ENCODE measurements at places on chromosomes 7 and 10. TPM values are rescaled to one million over a fixed set of nuclear protein-coding genes. Genes with fewer than 3 reads are reported as not detected.

ARHGAP22 gene
- total RNA-seq: not detected

NAT16 gene
- total RNA-seq: not detected

INTS15 gene
- 26.8 TPM for total RNA-seq

NUTM2A gene
- total RNA-seq: 0.54 TPM

RPS24 gene
- total RNA-seq: 2,067 TPM

DNA sequence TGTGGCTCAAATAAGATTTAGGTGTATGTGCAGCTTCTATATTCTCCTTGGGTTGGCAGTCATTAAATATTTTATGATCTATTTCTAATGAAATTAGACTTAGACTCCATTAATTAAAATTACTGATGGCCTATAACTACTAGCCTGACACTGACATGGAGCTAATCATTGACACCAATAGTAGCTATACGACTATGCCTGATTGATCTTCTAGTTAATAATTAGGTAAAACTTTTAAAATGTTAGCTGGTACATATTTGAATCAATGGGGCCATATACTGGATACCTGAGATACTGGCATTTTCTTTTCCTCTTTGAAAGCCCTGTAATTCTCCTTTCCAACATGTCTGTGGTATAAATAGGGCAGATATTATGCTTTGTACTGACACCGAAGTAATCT lies 14.4 kb downstream of the WEE2 start:
- no peak overlapping the region for H3K4me3 ChIP-seq
- no peaks in the 10 kb centered on the region for H3K4me1 ChIP-seq
- no peaks in the 10 kb centered on the region for H3K27me3 ChIP-seq
- DNase-seq: no peak
- H3K27ac ChIP-seq: no peak overlapping the region
- H3K36me3 ChIP-seq: no peaks in the 10 kb centered on the region

GRCh38 chr10:119546009-119546408 lies 3.5 kb upstream of the RGS10 start:
- peaks cover 4% of the 10 kb centered on the region for H3K36me3 ChIP-seq
- H3K27me3 ChIP-seq: peaks cover 1% of the 10 kb centered on the region
- H3K27ac ChIP-seq: no peak overlapping the region
- no peak overlapping the region for H3K4me3 ChIP-seq
- H3K4me1 ChIP-seq: peaks cover 13% of the 10 kb centered on the region

DNA sequence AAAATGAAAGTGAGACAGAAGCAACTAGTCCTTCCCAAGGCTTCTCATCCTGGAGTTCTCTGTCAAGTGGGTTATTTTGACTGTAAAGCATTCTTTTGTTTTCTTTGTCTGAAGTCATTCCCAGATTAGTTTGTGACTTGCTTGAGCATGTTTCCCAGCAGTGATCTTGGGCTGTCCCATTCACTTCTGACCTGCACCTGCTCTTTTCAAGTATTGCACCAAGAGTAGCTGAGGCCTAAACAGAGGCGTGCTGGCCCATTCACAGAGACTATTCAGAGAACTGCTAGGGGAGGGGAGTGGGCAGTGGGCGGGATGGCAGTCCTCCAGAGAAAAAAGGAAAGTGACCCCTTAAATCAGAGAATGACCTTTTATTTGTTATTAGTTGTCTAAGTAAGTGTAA lies 61.3 kb downstream of the CACNA2D1 start:
- H3K36me3 ChIP-seq: no peaks in the 10 kb centered on the region
- no peak for DNase-seq
- no peaks in the 10 kb centered on the region for H3K27me3 ChIP-seq
- no peaks in the 10 kb centered on the region for H3K4me1 ChIP-seq
- H3K27ac ChIP-seq: no peak overlapping the region
- no peak overlapping the region for H3K4me3 ChIP-seq

DNA sequence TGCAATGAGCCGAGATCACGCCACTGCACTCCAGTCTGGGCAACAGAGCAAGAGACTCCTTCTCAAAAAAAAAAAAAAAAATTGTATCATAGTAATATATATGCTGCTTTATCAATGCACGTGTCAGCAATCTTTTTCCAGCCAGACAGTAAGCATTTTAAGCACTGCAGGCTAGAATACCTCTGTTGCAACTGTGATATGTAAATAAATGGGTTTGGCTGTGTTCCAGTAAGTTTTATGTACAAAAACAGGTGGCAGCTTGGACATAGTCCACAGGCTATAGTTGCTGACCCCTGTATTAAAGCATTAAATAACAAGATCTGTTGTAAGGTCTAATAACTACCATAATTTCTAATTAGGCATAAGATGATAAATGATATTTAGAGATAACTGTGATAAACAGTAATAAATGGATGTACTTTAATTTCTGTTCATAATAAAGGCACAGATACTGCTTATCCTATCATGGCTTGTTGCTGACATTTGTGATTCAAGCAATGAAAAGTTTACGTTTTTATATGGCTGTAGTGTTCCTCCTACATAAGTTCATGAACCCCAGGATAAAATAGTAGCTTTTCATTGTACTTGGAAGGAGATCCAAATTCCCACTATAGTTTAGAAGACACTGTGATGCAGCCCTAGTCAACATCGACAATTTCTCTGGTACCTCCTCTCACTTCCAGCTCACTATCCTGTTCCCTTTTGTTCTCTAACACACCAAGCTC lies 161.4 kb downstream of the ELMO1 start:
- no peak overlapping the region for H3K27ac ChIP-seq
- no peaks in the 10 kb centered on the region for H3K27me3 ChIP-seq
- H3K36me3 ChIP-seq: peaks cover 3% of the 10 kb centered on the region
- no peak for DNase-seq
- H3K4me3 ChIP-seq: no peak overlapping the region
- H3K4me1 ChIP-seq: peaks cover 30% of the 10 kb centered on the region

GRCh38 chr7:128112781-128113221 lies 81.6 kb upstream of the LRRC4 start:
- no peak overlapping the region for H3K4me3 ChIP-seq
- H3K27ac ChIP-seq: no peak overlapping the region
- H3K4me1 ChIP-seq: peaks cover 46% of the 10 kb centered on the region
- no peaks in the 10 kb centered on the region for H3K27me3 ChIP-seq
- no peaks in the 10 kb centered on the region for H3K36me3 ChIP-seq

- no peaks in the 10 kb centered on the region for H3K4me1 ChIP-seq
- peaks cover 5% of the 10 kb centered on the region for H3K27me3 ChIP-seq
- no peaks in the 10 kb centered on the region for H3K36me3 ChIP-seq
- no peak for DNase-seq
- H3K27ac ChIP-seq: no peak overlapping the region
These were observed 275.2 kb downstream of the PHTF2 start for GRCh38 chr7:78073609-78074382.

GRCh38 chr7:91835826-91836368 lies 44.6 kb downstream of the MTERF1 start:
- H3K27ac ChIP-seq: no peak overlapping the region
- no peaks in the 10 kb centered on the region for H3K4me1 ChIP-seq
- no peaks in the 10 kb centered on the region for H3K36me3 ChIP-seq
- H3K27me3 ChIP-seq: no peaks in the 10 kb centered on the region
- no peak for DNase-seq

DNA sequence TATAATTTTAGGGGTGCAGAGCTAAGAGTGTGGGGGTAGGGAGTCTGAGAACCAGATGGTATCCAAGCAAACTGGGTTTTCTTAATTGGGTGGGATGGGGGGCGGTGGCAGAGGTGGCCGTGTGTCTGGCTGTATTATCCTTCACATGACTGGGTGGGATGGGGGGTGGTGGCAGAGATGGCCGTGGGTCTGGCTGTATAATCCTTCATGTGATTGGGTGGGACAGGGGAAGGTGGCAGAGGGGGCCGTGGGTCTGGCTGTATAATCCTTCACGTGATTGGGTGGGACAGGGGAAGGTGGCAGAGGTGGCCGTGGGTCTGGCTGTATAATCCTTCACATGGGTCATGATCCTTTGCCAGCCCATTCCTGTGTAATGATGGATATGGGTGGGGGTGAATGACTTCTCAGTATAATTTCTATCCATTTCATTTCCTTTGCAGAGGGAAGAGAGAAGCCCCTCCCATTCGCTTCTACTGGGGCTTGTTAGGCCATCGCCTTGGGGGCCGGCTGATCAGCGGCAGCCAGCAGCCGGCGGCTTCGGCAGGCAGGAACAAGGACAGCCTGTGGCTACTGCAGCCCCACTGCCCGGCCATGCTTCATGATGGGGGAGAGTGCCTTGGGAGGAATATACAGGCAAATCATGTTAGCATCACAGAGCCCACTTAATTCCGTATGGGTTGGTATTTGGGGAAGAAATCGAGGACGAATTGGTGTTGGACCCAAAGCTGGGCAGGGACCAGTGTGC lies 179.6 kb upstream of the MKI67 start:
- no peaks in the 10 kb centered on the region for H3K4me1 ChIP-seq
- no peak for DNase-seq
- no peaks in the 10 kb centered on the region for H3K27me3 ChIP-seq

- no peaks in the 10 kb centered on the region for H3K36me3 ChIP-seq
- DNase-seq: no peak
- no peak overlapping the region for H3K27ac ChIP-seq
- no peak overlapping the region for H3K4me3 ChIP-seq
- H3K4me1 ChIP-seq: no peaks in the 10 kb centered on the region
These were observed 80.4 kb upstream of the PDE1C start for GRCh38 chr7:32150589-32150988.

DNA sequence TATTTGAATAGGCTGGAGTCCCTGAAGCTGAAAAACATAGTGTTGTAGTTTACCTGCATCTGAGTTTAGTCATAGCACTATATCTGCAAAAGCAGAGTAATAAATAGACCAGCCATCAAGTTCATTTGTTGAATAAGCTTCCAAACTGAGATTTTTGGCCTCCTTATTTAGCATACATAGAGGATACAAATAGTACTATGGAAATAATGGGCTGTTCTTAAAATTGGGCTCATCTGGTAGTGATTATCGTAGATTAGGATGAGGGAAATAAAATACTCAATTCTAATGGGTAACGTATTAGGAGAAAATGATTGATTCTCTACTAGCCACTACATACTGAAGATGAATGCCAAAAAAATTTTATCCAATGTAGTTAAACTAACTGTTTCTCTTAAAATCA lies 41.4 kb upstream of the TMEM196 start:
- no peak overlapping the region for H3K4me3 ChIP-seq
- DNase-seq: no peak
- H3K36me3 ChIP-seq: no peaks in the 10 kb centered on the region

- H3K27ac ChIP-seq: no peak overlapping the region
- no peak overlapping the region for H3K4me3 ChIP-seq
- H3K36me3 ChIP-seq: no peaks in the 10 kb centered on the region
- H3K27me3 ChIP-seq: peaks cover 57% of the 10 kb centered on the region
- peaks cover 15% of the 10 kb centered on the region for H3K4me1 ChIP-seq
These were observed 11.4 kb downstream of the CYP3A4 start for GRCh38 chr7:99772565-99772964.

GRCh38 chr10:77156406-77156879 lies 481.2 kb downstream of the KCNMA1 start:
- no peaks in the 10 kb centered on the region for H3K36me3 ChIP-seq
- DNase-seq: no peak
- H3K27ac ChIP-seq: no peak overlapping the region
- H3K27me3 ChIP-seq: peaks cover 11% of the 10 kb centered on the region
- no peak overlapping the region for H3K4me3 ChIP-seq

GRCh38 chr7:104412911-104413310 lies 84.5 kb downstream of the LHFPL3 start:
- no peak overlapping the region for H3K4me3 ChIP-seq
- H3K27me3 ChIP-seq: peaks cover 3% of the 10 kb centered on the region
- no peaks in the 10 kb centered on the region for H3K4me1 ChIP-seq
- H3K36me3 ChIP-seq: no peaks in the 10 kb centered on the region
- no peak overlapping the region for H3K27ac ChIP-seq

DNA sequence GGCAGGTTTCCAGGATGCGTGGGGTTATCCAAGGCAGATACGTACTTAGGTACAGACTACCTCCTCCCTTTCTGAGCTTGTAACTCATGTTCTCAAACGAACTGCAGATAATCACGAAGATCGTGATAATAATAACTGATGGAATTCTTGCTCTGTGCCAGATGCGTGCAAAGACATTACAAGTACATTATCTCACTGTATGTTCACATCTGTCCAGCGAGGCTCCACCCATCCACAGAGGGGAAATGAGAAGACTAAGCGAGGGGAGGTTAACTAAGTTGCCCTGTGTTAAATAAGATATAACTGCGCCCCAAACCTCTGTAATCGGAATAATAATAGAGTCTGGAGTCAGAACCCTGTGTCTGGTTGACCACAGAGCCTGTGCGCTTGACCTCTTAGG lies 1.9 kb downstream of the GALNT17 start:
- DNase-seq: no peak
- no peak overlapping the region for H3K27ac ChIP-seq
- peaks cover 24% of the 10 kb centered on the region for H3K27me3 ChIP-seq
- H3K4me3 ChIP-seq: no peak overlapping the region
- no peaks in the 10 kb centered on the region for H3K4me1 ChIP-seq

- H3K27me3 ChIP-seq: no peaks in the 10 kb centered on the region
- H3K4me1 ChIP-seq: peaks cover 83% of the 10 kb centered on the region
- peaks cover 48% of the 10 kb centered on the region for H3K36me3 ChIP-seq
- no peak for DNase-seq
- H3K27ac ChIP-seq: peak overlapping the region; percentile 90
- H3K4me3 ChIP-seq: peak overlapping the region; percentile 63
These were observed 7.3 kb downstream of the TRIM8 start for GRCh38 chr10:102651455-102652169.

DNA sequence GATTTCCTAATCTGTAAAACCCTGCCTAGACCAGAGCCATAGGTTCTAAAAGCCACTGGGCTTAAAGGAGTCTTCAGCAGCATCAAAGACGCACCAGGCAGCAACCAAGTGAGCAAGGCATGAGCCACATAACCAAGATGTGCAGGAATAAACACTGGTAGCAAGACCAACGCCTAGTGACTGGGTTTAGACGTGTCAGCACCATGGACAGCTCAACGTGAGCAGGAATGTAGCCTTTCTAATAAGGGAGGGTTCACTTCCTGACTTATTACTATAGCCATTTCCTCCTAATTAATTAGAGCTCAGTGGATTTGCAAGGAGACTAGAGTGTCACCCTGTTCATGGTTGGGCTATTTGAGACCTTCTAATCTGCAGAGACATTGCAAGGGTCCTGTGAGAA lies 223.7 kb downstream of the LHFPL3 start:
- H3K27ac ChIP-seq: no peak overlapping the region
- H3K4me1 ChIP-seq: no peaks in the 10 kb centered on the region
- peak; percentile 49 for DNase-seq
- H3K36me3 ChIP-seq: no peaks in the 10 kb centered on the region
- H3K27me3 ChIP-seq: no peaks in the 10 kb centered on the region

DNA sequence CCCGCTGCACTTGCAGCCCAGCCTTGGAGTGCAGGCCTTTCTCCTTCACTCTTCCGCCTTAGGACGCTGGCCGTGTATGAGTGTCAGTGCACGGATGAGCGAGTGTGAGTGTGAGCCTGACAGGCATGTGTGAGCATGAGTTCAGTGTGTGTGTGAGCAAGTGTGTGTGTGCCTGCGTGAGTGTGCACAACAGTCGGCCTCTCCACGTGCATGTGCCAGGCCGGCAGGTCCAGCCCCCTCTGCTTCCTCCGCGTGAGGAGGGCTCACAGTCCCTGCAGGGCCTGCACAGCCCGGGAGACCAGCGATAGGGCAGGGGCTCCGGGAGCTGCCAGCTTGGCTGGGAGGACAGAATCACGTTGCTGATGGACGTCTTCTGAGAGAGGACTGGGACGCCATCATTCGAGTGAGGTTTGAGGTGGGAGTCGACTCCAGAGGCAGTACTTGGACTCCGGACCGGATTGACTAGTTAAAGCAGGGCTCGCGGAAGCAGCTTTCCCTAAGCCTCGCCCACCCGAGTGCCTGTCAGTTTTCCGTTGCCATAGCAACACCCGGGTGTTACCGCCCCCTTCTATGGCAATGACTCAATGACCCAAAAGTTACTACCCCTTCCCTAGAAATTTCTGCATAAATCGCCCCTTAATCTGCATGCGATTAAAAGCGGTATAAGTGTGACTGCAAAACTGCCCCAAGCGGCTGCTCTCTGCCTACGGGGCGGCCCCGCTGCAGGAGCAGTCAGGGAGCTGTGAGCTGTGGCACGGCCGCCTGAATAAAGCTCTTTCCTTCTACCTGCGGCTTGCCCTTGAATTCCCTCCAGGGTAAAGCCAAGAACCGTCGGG lies 19.6 kb upstream of the CFAP46 start:
- H3K4me3 ChIP-seq: peak overlapping the region; percentile 79
- peaks cover 9% of the 10 kb centered on the region for H3K27me3 ChIP-seq
- H3K27ac ChIP-seq: peak overlapping the region; percentile 89

Measured in activated CD8-positive, alpha-beta T cell treated with anti-CD3 and anti-CD28 coated beads for 36 hours (primary cell).